ENCODE measurements at places on chromosomes 4 and X.

- no peak for DNase-seq
Measured at GRCh38 chrX:42567268-42567667, 210.7 kb downstream of the PPP1R2C start.

DNA sequence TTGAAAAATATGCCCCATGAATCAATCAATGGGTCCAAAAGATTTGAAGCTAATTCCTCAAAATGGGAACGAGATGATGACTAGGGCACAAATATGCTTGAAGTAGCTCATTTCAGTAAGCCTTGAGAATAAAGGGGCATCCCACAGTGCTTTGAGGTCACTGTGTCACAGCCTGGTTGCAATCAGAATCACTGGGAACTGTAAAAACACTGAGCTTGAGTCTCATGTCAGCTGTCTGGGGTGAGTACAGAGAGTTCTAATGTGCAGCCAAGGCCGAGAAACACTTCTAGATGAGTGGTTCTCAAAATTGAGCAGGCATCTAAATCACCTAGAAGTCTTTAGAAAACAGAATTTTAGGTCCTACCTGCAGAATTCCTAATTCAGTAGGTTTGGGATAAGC lies 120.5 kb upstream of the EGFL6 start:
- DNase-seq: no peak

DNA sequence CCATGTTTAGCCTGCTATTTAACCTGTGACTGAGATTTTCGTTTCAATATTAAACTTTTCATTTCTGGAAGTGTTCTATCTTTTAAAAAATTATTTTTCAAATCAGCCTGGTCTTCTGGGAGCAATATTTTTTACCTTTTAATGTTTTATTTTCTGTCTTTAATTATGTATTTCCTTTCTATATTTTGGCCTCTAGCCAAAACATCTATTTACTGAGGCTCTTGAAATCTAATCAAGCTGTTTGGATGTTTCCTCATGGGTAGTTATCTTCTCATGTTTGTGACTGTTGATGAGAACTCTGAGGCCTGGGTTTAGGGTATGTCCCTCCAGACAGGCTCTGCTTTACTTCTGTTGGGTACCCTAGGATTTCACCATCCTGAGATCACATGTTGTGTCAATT lies 10.3 kb upstream of the SLC10A4 start:
- no peak for DNase-seq

GRCh38 chr4:112516471-112517066 lies 589 bp upstream of the NEUROG2 start:
- peak; percentile 82 for DNase-seq

DNA sequence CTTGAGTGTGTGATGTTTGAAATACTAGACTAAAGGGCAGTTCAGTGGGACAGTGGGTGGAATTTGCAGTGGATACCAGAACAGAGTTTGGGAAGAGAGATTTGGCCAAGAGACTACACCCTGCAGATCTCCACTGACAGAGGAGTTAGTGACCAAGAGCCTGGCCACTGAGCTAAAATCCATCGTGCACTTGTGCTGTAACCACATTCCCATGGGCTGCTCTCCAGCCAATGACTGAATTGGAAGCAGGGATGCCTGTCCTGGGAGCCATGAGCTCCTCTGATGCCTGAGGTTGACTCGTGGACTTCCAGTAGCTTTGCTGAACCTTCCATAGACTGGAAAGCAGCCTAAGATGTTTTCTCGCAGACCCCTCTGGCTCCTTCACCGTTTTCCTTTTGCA lies 296.1 kb downstream of the TRIML1 start:
- no peak for DNase-seq

GRCh38 chr4:6195602-6196319 lies 4.6 kb downstream of the JAKMIP1 start:
- DNase-seq: peak; percentile 19

GRCh38 chr4:128228845-128229795 lies 58.5 kb downstream of the PGRMC2 start:
- DNase-seq: peak; percentile 21

DNA sequence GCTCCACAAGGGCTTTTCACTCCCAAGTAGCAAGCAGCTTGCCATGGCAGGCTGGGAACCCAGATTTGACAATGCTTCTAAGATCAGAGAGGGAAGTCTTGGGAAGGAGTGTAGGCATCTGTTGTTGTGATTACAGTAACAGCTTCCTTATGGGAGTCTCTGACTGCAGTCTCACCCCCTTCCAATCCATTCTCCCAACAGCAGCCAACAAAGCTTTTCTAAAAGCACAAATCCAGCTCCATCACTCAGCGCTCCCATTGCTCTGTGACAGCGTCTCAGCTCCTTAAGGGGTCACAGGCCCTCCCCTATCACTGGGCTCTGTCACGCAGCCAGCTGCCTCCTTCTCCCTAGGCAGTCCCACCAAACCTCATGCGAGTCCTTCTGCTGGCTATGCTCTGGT lies 7.1 kb downstream of the IGFBP7 start:
- no peak for DNase-seq

DNA sequence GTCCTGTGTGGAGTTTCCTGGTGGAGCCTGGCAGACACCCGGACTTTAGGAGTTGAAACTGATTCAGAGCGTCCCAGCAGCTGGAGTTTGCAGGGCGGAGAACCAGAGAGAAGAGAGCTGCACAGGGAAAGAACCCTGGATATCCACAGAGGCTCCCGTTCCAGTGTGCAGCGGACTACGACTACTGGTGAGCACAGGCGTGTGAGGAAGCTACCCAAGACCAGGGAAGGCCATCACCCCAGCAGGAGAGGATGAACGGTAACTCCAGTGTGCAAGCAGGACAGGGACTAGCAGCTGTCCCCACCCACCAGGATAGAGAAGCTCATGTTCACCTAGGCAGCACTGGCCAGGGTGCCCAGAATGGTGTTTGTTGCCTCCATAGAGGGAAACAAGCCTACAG lies 2.3 kb downstream of the LAGE3 start:
- DNase-seq: no peak

- no peak for DNase-seq
Measured at GRCh38 chr4:36303426-36304137, 22.2 kb downstream of the DTHD1 start.

DNA sequence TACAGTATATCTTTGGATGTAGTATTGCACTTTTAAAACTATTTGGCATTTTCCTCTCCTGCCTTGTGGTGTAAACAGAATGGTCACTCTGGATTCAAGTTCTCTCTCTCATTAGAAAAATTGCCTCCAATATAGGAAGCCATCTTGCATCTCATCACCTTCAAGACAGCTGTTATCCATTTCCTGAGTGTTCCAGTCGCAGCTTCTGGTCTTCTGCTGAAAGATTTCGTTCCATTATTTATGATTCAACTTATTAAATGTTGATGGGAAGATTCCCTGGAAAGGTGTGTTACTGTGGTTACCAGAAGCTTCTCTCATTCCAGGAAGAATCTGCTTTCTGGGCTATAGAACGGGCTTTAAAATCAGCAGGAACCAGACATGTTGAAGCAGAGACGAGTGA lies 568.3 kb upstream of the SLIT2 start:
- no peak for DNase-seq

GRCh38 chrX:1336331-1336943 lies at the start of gene IL3RA:
TSS of gene IL3RA (plus strand) at chrX:1336785. CDS start at chrX:1341766, 4,981 bp downstream.
- no peak for DNase-seq

DNA sequence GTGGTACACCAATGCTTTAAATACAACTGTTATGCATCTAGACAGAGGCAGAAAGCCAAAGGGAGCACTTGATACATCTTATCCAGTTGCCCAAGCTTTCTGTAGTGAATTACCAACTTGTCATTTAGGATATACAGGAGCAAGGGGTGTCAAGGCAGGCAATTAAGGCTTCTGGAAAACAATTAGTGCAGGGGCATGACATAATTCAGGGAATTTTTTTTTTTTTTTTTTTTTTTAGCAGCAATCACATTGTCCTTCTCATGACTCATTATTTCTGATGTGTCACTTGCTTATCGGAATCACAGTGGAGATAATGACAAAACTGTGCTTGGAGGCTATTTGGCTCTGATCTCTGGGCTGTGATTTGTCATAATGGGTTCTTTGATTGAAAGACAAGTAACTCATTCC lies 259.5 kb downstream of the ARHGAP24 start:
- DNase-seq: no peak

GRCh38 chr4:99652596-99653436 lies 4.8 kb downstream of the C4orf54 start:
- peak; percentile 35 for DNase-seq

DNA sequence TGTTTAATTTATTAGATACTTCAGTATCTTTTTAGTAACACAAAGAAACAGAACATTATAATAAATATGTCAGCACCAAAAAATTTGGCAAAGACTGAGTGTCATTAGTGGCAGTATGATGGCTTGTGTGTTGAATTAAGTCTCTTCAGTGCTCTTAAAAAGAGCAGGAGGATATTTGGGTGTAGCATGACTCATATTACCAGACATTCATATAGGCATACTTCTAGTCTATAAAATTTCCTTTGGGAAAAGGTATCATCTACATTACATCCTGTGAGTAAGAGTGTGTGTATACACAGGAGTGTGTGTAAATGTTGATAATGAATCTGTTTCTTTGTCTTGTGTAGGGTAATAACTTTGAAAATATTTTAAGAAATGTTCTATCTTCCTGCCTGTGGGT lies 135.7 kb downstream of the CNKSR2 start:
- peak; percentile 34 for DNase-seq

- DNase-seq: peak; percentile 9
Measured at GRCh38 chr4:158172261-158173258, at the start of gene GASK1B. TSS of gene GASK1B (minus strand) at chr4:158173025. CDS start at chr4:158171375, 1,650 bp downstream.

DNA sequence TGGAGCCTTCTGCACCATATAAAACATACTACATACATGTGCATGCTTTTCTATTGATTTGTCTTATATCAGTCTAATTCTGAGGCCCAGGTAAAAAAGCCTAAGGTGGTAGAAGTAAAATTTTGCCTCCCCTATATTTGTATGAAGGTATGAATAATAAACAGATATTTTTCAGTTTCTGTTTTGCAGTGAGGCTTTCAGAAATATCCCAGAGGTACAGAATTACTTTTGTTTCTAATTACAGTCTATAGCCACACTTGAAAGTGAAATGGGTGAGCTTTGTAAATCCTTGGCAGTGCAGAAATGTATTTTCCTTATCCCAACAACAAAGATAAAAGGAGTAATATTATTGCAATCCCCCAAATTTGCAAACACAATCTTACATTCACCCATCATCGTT lies 59.5 kb downstream of the DDX60 start:
- no peak for DNase-seq

GRCh38 chrX:110732266-110732665 lies 63.4 kb downstream of the CHRDL1 start:
- DNase-seq: no peak

- DNase-seq: no peak
Measured at GRCh38 chr4:140928880-140929279, 172.7 kb upstream of the TBC1D9 start.

DNA sequence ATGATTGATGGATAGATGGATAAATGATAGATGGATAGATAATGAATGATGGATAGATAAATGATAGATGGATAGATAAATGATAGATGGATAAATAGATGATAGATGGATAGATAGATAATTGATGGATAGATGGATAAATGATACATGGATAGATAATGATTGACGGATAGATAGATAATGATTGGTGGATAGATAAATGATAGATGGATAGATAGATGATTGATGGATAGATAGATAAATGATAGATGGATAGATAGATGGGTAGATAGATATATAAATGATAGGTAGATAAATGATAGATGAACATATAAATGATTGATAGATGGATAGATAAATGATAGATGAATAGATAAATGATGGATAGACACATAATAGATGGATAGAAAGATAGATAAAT lies 49.5 kb upstream of the SHOX start:
- no peak for DNase-seq

DNA sequence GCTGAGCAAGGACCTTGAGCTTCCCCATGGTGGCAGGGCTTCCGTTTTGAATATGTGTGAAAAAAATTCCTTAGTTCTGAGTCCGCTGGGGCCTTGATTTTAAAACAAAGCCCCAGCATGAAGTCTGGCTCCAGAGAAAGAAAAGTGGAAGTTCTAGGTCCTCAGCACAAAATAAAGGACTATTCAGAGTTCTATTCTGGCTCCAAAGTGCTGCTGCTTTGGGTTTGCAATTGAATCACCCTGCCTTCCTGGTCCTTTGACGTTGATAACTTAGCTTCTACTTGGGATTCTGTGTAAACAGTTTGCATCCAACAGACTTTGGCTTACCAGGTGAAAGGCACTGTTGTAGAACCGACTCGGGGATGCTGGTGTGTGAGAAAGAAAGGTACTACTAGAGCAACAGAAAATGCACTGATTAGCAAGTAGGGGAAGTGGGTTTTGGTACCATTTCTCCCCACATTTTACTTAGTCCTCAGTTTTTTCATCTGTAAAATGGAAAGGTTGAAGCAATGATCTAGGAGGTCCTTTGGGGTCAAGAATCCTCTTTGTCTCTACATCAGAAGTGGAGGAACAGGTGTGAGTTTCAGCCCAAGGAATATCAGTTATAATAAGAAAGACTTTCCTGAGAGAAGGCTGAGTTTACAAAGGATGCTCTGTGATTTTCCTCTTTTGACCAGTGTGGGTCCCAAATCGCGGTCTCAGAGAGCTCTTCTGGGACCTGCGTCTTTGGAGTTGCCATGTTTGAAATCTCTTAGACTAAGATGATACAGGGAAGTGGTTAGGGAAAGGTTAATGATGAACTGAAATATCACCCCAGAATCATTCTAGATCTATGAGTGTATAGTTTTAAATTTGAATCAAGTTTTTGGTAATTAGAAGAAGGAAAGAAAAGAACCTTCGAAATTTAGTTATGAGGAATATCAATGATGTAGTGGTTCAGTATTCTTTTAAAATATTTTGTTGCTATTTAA lies 28.2 kb downstream of the IGFBP7 start:
- DNase-seq: no peak

DNA sequence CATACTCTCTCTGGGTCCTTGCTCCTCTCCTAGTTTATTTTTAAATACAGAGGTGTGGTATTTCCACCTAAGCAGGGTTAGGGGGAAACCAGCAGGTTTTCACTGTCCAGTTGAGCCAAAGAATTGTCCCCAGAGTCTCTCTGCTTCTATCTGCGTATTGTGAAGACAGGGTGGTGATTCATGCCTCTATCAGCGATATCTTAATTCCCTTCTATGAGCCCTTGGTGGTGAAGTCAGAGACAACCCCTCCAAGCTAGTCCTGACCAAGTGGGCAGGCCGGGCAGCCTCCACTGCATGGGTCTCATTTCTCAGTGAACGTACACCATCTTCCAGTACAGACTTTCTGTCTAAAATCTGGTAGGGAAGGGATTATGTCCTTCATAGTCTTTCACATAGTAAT lies 100.5 kb upstream of the GPR34 start:
- no peak for DNase-seq

DNA sequence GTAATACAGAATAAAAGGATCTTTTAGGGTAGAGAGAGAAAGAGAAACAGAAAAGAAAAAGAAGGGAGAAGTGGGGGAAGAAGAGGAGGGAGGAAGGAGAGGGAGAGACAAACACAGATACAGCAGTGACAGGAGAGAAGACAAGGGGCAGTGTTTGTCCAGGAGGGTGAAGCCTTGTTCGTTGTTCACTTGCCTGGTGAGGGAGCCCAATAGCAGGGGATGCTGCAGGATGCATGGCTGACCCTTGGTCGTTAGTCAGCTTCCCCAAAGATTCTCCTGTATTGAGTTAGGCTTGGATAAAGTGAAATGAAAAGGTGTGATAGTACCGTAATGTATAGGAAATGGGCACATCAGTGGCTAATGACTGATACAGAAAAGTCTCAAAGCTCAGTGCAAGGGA lies 403.7 kb downstream of the IL15 start:
- DNase-seq: no peak

- DNase-seq: no peak
Measured at GRCh38 chr4:72663828-72664227, 94.8 kb upstream of the ADAMTS3 start.

All from NCI-H1092 treated with DMSO at 0.1 percent for 48 hours (cell line).